ENCODE measurements at places on chromosomes 11 and 22.

DNA sequence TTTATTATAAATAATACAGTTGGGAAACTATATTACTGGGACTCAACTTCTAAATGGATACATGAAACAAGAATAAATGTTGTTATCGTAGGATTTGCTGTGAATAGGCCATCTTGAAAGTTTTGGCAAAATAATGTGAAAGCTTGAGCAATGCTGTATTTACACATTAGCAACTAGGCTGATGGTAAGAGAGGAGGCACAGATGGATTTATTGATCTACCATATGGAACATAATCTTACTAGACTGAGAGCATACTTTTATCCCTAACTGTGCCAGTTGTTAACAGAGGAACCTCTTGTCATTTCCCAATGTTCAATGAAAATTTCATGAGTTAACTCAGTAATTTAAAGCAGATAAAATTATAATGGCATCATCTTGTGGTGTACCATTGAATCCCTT, 22.8 kb downstream of the APIP start:
- no peak for DNase-seq

- DNase-seq, result no peak
Observed at GRCh38 chr11:96137373-96137772, 205.6 kb downstream of the MAML2 start.

GRCh38 chr11:797296-798092, 587 bp downstream of the SLC25A22 start:
- peak; percentile 75 for DNase-seq

DNA sequence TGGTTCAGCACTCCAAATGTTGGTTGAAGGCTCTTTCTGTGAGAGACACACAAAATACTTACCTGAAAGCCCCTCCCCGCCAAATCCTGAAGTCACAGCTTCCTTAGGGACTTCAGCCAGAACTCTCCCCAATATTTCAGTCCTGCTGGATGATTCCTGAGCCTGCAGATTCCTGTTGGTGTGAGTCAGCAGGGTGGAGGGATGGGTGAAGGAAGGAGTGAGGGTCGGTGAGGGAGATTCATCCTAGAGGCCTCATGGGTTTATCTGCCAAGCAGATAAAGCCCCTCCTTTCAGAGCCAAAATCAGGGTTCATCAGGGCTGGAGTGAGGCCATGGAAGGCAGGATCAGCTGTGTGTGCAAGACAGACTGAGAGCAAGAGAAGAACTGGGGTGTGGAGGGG, 37.9 kb downstream of the SMIM38 start:
- DNase-seq, result no peak

DNA sequence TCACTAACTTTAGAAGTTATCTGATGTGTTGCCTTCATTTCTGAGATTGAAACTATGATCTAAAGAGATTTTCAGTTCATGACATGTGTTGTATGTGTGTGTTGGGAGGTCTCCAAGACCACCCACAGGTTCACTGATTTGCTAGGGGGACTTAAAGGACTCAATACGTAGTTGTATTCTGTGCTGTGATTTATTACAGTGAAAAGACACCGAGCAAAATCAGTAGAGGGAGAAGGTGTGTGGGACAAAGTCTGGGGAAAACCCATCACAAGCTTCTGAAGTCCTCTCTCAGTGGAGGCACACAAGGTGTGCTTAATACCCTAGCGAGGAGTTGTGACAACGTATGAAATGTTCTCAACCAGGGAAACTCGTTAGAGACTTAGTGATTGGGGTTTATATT, 35.6 kb downstream of the RNF169 start:
- no peak for DNase-seq

DNA sequence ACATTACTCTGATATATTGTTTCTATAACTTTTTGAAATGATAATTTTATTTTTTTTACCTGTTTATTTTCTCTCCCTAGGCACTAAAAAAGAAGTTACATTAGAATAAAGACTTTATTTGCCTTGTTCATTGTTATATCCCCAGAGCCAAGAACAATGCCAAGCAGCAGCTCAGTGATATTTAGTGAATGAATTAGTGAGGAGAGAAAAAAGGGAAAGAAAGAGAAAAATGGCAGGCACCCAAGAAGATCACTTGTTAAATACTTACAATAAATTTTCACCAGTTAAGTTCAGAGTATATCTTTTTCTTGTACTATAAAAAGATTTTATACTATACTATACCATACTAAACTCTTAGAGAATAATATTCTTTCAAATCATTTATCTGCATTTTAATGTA, 13.3 kb upstream of the ANO5 start:
- no peak for DNase-seq

- no peak for DNase-seq
Observed at GRCh38 chr22:50049299-50050195, 8.6 kb downstream of the TTLL8 start.

GRCh38 chr11:9600644-9601036, 27.2 kb downstream of the WEE1 start:
- no peak for DNase-seq

DNA sequence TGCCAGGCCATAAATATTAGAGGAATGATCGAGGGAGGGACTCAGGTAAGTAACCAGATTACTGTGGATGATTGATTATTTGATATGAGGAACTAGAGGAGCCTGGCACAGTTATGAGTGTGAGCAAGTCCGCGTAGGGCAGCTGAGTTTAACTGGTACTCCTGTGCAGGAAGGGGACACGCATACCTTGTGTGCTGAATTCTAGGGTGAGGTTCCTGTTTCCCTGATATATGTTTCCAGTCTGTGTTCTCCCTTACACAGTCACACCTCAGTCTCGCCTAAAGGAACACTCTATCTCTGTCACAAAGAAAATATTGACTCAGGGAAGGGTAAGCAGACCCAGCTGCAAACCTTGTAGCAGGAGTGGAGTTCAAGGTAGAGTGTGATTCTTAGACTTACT, 17.4 kb downstream of the SGSM3 start:
- DNase-seq, result no peak

- DNase-seq, result no peak
Observed at GRCh38 chr11:107271425-107271824, 186.2 kb downstream of the CWF19L2 start.

- DNase-seq, result no peak
Observed at GRCh38 chr11:131713529-131714134, 343.2 kb downstream of the NTM start.

DNA sequence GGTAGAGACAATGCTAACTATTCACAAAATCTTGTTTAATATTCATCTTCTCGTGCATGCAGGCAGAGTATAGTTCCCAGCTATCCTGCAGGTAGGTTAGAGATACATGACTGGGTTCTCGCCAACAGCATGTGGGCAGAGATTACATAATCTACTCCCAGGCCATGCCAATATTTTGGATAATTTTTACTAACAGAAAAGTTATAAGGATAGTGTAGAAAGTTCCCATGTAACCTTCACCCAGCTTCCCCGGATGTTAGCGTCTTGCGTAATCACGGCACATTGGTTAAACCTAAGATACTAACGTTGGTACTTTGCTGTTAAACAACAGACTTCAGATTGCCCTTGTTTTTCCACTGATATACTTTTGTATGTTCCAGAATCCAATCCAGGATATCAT, 215.5 kb upstream of the LARGE1 start:
- DNase-seq, result no peak

DNA sequence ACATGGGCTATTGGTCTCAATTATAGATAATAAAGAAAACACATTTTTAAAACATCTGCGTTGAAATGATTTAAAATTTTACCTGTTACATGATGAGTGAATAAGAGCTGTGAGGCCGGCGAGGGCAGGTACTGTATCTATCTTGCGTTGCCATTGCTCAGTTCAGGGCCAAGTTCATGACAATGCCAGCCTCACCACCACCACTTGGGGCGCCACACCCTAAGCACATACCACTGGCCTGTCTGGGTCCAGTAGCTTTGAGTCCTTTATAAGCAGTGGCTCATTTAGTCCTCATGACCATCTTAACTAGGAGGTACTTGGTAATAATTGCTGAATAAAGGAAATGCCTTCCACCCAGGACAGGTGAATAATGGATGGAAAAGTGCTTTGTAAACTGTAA, 14.5 kb upstream of the MB start:
- DNase-seq, result peak; percentile 45

GRCh38 chr11:17077240-17077519, 287 bp downstream of the RPS13 start:
- DNase-seq, result no peak
